ENCODE measurements at places on chromosomes 5 and 9. TPM values are rescaled to one million over a fixed set of nuclear protein-coding genes. Genes with fewer than 3 reads are reported as not detected.

The OBP2B gene
- total RNA-seq, result not detected

The DMRT3 gene
- total RNA-seq, result not detected

The CDHR2 gene
- 0.34 TPM for total RNA-seq

The FCN1 gene
- not detected for total RNA-seq

The SPAAR gene
- total RNA-seq, result 0.56 TPM

DNA sequence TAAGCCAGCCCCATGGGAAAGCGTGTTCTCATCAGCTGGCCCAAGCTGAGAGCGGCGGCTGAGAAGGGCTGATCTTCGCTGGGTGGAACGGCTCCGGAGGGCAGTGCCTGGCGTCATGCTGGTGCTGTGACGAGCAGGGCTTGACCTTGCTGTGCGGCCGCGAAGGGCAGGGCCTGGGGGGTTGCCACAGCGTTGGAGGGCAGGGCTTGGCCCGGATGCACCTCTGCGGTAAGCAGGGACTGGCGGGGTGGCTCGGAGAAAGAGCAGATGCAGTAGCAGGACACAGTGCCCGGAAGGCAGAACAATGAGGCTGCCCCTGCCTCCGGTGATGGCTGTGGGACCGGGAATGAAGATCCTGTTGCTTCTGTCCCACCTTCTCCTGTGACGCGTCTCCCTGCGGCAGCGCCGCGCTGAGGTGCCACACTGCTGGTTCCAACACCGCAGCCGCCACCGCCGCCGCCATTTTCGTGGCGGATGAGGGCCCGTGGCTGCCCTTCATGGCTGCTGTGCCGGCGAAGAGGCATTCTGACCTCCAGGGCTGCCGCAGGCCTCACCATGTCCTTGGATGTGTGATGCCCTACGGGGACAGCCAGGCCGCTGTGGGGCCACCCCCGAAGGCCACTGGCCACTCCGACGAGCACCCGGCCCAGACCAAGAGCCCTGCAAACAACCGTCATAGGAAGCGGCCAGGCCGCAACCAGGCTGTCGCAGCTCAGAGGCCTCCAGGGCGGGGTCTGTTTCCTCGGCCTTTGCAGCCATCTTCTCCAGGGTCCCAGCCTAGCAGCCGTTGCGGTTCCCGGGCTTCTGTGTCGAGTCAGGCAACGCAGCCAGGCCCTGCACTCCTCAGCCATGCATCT is 890.5 kb upstream of the CTNND2 start:
- no peak for DNase-seq

DNA sequence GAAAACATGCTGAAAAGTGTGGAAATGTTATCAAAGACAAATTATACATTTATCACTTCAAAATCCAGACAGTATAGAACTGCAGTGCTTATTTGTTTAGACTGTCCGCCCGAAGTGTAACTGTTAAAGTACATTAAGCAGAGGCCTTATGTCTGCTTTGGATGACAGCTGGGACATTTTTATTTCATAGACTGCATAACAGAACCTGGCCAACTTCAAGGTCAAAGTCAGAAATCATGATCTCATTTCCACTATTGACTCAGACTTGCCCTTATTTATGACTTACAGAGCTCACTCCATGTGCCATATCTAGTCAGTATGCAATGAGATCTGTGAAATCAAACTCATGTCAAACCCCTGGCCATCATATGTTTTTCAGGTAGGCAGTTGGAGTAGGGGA is 87.7 kb downstream of the RAB3C start:
- no peak for DNase-seq

- DNase-seq, result no peak
These were observed 167.6 kb downstream of the ASTN2 start for GRCh38 chr9:117247266-117247665.

- DNase-seq, result no peak
These were observed 271.5 kb upstream of the C9orf72 start for GRCh38 chr9:27844797-27845196.

GRCh38 chr9:125258832-125259534 is 2.6 kb upstream of the GAPVD1 start:
- DNase-seq, result no peak

GRCh38 chr5:80937584-80938356 is 22.4 kb upstream of the RASGRF2 start:
- DNase-seq, result no peak

DNA sequence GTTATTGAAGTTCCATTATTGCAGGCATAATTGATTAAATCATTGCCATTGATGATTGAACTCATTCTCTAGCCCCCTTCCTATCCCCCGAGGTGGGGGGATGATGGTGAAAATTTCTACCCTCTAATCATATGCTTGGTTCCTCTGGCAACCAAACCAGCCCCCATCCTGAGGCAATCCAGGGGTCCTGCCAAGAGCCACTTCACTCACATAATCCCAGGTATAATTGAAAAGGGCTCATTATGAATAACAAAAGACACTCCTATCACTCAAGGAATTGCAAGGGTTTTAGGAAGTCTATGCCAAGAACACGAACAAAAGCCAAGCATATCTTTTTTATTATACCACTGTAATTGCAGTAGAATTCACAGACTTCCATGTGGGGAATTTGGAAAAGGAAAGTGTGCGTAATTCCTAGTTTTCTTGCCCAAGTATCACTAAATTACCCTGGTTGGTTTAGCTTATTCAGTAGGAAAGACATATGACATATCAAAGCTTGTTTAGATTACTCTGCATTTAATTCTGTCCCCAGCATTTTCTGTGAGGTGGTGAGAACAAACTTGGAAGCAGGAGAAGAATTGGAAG is 130.7 kb upstream of the TAF11L2 start:
- DNase-seq, result no peak

DNA sequence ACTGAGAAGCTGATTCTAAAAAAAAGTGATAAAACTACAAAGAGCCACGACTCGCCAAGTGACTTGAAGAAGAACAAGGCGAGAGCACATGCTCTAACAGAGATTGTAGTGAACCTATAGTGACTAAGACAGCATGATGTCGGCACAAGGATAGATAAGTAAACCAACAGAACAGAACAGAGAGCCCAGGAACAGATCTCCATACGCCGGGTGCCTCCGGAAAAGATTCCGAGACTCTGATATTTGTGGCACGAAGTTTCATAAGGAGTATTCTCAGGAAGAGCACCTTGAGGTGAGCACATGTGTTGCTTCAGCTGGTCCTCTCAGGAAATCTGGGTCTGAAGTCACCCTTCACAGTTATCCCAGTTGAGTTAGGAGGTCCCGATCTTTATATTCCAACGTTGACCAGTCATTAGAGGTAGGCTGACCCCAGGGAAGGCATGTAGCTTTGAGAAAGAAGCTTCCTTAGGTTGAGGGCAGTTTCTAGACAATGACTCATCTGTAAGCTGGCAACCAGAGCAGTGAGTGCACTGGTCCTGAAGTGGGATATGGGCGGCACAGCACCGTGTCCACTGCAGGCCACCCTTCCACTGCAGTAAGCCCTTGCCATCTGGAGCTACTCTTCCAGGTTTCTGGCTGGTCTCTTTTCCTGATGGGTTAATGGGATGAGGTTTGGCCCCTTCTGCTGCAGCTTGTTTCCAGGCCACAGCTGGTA is 13.6 kb upstream of the CLK4 start:
- DNase-seq, result no peak

- no peak for DNase-seq
These were observed 34.3 kb downstream of the CENPP start for GRCh38 chr9:92360083-92360482.

DNA sequence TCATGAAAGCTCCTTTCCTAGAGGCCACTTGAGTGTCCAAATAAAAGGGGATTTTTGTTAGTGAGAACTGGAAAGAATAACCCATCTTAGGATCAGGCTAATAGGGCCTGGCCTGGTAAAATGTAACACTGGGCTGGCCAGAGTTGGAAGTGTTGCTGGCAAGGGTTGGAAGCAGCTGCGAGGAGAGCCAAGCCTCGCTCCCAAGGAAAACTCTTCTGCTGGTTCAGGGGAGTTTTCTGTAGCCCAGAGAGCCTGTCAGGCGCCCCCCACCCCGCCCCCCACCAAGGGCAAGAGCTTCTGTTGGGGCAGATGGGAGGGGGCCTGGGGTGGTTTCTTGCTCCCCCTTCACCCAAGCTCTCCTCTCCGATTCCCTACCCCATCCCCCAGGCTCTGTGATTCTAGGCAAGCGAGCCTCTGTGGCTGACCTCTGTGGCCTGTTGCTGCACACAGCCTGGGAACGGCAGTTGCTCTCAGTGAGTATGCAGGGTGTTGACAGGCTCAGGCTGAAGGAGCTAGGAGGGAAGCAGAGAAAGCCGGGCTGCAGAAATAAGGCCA is 547.8 kb downstream of the CCDC171 start:
- DNase-seq, result no peak

DNA sequence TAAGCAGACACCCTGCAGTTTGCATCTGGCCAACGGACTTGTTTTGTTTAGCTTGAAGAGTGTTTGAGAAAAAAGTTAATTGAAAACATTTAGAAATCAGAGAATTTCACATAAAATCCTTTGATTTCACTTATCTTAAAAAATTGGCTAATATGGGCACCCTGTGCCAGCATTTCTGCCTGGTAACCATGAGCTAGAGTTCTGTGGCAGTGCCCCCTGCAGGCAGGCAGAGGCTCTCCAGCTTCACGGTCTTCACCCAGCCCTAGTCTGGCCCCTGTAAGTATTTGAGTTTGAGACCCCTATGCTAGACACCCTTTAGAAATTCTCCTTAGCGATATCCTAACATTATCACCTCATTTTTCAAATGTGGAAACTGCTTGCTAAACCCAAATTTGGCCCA is 18.8 kb upstream of the FANCC start:
- peak; percentile 57 for DNase-seq

- no peak for DNase-seq
These were observed 374.6 kb downstream of the SPATA31D1 start for GRCh38 chr9:82363198-82363597.

DNA sequence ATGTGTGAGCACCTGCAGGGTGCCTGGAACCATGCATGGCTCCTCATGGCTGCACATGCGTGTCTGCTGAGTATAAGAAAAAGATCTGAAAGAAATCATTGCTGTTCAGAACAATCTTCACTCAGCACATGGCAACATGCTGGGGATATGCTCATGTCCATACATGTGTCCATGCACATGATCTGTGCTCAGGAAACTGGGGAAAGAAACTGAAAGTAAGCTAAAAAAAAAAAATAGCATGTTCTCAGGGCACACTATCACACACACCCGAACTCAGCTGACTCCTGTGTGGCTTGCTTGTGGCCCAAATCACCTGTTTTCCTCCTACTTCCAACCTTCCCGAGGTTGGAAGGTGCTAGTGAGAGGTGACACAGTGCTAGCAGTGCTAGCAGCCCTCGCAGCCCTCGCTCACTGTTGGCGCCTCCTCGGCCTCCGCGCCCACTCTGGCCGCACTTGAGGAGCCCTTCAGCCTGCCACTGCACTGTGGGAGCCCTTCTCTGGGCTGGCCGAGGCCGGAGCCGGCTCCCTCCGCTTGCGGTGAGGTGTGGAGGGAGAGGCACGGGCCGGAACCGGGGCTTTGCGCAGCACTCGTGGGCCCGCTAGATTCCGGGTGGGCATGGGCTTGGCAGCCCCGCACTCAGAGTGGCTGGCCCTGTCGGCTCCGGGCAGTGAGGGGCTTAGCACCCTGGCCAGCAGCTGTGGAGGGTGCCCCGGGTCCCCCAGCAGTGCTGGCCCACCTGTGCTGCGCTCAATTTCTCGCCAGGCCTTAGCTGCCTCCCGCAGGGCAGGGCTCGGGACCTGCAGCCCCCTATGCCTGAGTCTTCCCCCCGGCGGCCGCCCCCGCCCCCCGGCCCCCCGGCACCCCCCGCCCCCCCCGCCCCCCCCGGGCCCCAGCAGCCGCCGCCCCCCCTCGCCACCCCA is 76.0 kb downstream of the GADD45G start:
- DNase-seq, result no peak

DNA sequence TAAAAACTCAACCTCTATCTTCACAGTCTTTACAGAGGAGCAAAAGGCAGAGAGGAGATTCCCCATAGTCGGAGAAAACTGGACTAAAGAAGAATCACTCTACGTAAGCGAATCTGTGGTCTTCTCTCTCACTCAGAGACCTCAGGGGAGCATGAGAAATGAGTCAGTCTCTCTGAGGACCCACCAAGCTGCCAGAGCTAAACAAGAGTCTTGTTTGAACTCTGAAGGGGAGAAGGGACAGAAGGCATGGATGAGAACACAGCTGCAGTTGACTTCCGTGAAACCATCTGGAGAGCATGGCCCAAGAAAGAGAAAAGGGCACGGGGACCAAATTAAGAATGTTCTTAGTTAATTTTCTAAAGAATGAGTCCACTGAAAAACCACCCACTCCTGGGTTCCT is 12.8 kb upstream of the MAN2A1 start:
- no peak for DNase-seq

DNA sequence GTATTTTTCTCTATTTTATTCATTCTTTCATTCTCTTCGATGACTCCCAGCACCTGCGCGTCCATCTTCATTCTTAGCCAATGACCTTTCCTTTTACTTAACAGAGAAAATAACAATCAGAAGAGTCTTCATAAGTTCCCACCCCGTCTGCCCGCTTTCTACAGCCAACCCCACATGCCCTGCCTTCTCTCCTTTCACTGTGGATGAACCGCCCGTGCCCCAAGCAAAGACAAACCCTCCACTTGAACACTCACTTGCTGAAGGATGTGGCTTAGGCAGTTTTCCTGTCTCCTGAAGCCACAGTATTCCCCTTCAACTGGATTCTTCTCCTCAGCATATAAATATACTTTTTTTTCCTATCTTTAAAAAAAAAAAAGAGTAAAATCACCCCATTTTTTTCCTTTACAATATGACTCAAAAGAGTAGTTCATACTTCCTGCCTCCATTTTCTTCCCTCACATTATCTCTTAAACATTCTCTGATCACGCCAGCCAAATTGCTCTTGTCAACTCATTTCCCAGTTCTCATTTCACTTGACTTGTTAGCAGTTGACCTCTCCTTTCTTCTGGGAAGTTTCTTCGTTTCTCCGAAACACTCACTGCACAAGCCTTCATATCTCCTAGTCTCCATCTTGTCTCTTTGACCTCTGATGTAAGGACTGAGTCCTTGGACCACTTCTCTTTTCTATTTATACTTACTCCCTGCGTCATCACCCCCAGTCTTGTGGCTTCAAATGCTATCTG is 11.1 kb downstream of the NIPSNAP3B start:
- no peak for DNase-seq

DNA sequence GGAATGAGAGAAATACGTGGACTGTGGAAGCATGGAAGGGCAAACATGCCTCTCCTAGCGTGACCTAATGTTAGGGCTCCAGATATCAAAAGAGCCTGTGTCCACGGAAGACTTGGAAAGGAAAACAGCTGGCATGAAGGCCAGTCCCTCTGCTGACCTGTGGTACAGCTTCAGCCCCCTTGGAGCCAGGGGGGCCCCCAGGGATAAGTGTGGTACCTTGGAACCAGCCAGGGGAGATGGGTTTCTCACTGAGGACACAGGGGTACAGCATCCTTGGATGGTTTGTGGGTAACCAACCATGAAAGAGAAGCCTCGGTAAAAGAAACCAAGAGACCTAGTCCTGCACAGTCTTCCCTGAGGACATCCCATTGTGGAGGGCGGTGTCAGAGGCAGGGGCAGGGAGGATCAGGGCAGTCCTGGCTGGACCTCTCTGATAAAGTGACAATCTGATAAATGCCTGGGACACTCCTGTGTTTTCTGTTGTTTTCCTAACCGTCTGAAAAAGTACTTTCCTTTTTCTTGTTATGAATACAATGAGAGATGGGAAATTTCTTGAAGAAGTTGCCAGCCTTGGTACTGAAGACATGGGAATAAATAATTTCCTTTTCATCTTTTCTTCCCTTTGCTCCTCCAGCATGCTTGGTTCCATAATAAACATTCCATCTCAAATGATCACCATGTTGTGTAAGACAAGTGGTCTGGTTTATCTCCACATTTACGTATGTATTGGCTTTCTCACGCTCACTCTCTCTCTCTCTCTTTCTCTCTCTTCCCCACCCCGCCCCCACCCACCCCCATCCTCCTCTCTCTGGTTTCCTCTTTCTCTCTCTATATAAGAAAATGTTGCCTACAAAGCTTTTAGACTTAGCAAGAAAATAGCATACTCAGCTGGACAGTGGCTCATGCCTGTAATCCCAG is 102.1 kb downstream of the SUSD1 start:
- no peak for DNase-seq
